ENCODE measurements at places on chromosomes 2 and 18.

GRCh38 chr2:125086313-125087184 is 1061.5 kb downstream of the CNTNAP5 start:
- no peak for DNase-seq

DNA sequence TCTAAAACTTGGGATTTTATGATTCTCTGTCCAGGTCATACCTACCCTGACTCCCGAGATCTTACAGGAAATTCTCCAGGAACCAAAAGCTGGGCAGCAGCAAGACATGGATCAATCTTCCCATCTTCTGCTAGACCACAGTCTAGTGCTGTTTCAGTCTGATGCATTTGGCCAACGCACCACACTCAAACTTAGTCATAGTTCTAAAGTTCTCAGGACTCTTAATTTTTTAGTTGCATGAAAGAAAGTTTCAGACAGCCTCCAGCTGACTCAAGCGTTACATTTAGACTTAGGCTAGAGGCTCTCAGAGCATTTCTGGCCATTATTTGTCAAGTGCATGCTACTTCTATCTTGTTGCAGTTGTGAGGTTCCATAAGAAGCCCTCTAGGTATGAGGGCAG is 230.1 kb upstream of the CCDC150 start:
- no peak for DNase-seq

DNA sequence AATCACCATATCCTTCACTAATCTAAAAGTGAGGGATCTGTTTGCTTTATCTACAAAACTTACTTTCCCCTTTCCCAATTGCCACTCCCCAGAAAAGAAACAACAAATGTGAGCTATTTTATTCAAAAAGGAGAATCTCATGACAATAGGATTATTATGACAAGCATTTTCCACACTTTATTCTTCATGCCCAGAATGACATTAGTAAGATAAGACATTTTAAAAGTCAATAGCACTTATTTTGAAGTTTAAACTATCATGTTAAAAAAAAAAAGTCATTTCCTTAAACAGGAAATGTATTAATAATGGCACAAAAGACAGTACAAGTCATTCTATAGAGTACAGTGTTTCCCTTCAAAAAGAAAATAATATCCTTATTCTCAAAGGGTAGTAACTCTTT is 58.8 kb upstream of the HNRNPA3 start:
- DNase-seq = no peak

- no peak for DNase-seq
These were observed 6.1 kb downstream of the KYNU start for GRCh38 chr2:142883526-142883925.

DNA sequence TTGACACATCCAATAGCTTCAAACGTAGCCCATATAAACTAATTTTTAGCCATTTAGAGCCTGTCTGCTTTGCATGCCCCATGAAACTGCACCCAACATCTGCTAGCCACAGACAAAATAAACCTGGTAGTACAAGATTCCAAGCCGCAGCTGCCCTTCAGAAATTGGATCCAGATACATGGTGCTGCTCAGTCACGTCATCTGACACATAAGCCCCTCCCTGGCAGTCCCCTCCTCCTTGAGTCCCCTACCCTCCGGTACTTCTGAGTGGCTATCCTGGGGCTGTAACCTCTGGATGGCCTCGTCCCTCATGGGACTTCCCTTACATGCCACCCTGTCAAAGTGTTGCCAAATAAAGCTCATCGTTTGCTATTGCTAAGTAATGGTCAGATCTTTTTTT is 33.8 kb downstream of the PROC start:
- no peak for DNase-seq

GRCh38 chr2:73970850-73971471 is 13.7 kb upstream of the TET3 start:
- DNase-seq = peak; percentile 64

GRCh38 chr2:99928470-99929053 is 213.8 kb downstream of the AFF3 start:
- peak; percentile 32 for DNase-seq

GRCh38 chr2:236610991-236611821 is 41.6 kb downstream of the ACKR3 start:
- DNase-seq = no peak

GRCh38 chr2:132953771-132954170 is 283.8 kb upstream of the LYPD1 start:
- no peak for DNase-seq

GRCh38 chr2:232211743-232212686 is 166.5 kb upstream of the ALPP start:
- no peak for DNase-seq

DNA sequence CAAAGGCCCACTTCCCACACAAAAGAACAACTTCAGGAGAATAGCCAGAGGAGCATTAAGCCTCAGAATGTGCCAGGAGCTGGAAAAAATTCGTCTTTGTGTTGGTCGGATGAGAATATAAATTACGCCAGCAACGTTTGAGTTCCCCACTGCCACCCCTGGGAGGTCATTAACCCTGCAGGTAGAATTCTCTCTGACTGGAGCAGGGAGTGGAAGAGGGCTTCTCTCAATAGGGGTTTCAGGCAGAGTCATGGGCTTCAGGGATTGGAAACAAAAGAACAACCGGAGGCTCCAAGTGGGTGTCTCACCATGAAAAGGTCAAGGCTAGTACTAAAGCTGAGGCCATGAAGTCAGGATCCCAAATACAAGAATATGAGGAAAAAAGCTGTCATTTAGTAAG is 69.0 kb upstream of the DDX18 start:
- no peak for DNase-seq

- peak; percentile 46 for DNase-seq
These were observed 66.8 kb upstream of the DNER start for GRCh38 chr2:229780856-229781773.

DNA sequence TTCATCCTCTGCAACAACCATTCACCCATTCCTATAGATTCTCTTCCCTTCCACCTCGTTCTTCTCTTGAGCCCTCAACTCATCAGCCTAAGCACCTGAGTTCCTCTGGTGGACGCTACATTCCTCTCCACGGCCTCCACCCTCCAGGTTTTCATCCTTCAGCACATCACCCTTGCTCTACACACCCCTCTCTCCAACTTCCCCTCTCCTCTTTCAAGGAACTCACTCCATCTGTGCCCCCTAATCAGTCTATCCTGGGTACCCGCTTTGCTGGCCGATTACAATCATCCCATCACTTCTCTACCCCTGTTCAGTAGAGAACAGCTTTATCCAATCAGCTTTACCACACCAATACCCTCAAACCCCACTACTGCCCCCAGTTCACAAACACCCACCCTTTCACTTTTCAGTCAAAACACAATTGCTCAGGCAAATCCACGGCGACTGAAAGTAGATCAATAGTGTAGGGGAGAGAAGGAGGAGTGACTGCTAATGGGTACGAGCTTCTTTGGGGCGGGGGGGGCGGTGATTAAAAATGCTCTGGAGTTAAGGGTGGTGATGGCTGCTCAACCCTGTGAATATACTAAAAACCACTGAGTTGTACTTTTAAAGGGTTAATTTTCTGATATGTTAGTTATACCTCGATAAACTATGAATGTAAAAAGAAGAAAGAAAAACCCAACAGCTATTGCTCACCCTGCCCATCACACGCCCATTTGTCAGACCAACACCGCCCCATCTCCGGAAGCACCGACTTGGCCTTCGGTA is 857 bp downstream of the DYM start:
- DNase-seq = peak; percentile 55

DNA sequence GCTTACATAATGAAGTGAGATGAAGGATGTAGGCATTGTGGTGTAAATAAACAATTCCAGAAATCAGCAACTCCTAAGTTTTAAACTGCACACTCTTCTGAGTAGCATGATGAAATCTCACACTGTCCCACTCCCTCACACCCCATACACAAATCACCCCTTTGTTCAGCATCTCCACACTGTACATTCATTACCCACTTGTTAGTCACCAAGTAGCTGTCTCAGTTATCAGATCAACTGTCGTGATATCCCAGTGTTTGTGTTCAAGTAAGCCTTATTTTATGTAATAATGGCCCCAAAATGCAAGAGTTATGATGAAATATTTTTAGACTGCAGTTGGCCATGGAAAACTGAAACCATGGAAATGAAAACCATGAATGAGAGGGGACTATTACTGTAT is 135.7 kb downstream of the GRB14 start:
- DNase-seq = no peak

- no peak for DNase-seq
These were observed 52.1 kb upstream of the LYPD6 start for GRCh38 chr2:149278161-149278871.

DNA sequence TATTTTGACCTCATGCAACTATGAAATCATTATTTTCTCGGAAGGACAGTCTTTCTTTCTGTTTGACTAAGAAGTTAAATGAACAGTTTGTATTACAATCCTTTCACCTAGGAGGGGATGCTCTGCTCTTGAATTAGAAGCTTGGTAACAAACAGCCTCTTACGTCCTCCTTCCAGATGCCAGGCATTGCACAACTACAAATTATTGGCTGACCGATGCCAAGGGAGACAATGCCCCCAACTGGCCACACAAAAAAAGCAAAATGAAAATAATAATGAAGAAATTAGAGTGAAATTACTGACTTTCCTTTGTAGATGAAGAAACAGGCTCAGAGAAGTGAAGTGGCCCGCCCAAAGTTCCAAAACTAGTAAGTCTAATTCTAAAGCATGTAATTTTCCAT is 177.9 kb downstream of the CYRIA start:
- DNase-seq = peak; percentile 45

GRCh38 chr18:941331-941730 is 36.7 kb downstream of the ADCYAP1 start:
- DNase-seq = no peak

DNA sequence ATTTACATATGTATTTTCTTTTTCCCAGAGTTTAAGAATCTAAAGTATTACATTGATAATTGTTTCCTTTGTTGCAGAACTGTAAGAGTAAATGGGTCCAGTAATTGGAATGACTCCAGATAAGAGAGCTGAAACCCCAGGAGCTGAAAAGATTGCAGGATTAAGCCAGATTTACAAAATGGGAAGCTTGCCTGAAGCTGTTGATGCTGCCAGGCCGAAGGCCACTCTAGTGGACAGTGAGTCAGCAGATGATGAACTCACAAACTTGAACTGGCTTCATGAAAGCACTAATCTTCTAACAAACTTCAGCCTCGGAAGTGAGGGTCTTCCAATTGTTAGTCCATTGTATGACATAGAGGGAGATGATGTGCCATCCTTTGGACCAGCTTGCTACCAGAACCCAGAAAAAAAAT is 183.8 kb upstream of the STON1 start:
- peak; percentile 76 for DNase-seq

GRCh38 chr2:183031911-183032794 is 6.1 kb downstream of the NCKAP1 start:
- DNase-seq = peak; percentile 62
